Lung microvascular endothelial cell (primary cell): ENCODE measurements at places on chromosomes 13 and 19.
A peak's percentile ranks its signal among the peaks of the same experiment; 100 is the strongest.

DNA sequence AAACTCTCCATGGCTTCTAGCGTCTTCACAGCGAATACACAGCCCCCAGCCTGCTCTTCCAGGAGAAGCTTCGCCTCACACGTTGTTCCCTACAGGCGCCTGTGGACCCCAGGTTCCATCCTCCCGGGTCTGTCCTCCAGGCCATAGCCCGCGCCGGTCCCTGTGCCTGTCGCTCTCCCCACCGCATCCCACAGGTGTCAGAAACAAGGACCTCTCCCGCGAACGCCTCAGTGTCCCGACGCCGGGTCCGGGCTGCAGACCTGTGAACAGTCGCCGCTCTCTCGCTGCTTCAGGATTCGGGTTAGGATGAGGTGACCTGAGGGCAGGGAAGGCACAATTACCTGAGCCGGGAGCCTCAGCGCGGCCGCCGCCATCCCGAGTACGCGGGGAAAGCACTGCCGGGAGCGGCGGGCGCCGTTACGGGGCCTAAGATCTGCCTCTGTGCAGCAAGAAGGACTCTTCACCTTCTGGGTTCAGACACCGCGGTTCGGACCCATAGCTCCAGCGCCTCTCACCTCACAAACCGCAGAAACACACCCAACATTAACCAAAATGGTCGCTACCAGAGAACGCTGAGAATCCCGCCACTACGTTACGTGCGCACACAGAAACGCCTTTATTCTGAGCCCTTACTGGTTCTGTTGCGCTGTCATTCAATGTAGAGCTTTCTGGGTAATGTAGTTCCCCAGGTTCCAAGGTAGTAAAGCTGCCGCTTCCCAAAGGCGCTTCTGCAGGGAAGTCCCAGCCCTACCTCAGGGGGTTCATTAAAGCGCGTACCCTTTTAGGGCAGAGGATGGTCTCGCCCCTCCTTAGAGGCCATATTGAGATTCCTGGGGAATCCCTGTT is at the start of gene ZNF418:
Gene ZNF418, minus strand, starts transcription at position 583 of the 846 bp plus-strand sequence. CDS start 1,580 bp downstream, outside the sequence.
- peak; percentile 79 for DNase-seq

DNA sequence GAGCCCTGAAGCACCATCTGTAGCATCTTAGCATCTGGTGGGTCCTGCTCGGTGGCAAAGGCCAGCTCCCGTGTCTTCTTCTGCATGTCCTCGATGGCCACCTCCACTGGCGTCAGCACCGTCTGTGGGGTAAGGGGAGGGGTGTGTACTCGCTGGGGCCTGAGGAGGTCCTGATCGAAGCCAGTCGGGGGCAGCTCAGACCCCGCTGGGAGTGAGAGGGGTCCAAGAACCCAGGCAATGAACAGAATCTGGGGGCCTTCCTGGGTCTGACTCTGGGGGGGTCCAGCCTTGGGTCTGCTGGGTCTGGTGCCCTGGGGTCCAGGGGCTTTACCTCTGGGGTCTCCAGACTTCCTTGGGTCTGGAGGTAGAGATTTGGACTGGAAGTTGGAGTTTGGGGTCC is 3.6 kb upstream of the KANK2 start:
- DNase-seq = no peak

GRCh38 chr13:36858290-36858689 is 39.3 kb downstream of the RFXAP start:
- peak; percentile 75 for DNase-seq

- no peak for DNase-seq
Measured at GRCh38 chr13:45436953-45437352, 18.8 kb upstream of the SLC25A30 start.

DNA sequence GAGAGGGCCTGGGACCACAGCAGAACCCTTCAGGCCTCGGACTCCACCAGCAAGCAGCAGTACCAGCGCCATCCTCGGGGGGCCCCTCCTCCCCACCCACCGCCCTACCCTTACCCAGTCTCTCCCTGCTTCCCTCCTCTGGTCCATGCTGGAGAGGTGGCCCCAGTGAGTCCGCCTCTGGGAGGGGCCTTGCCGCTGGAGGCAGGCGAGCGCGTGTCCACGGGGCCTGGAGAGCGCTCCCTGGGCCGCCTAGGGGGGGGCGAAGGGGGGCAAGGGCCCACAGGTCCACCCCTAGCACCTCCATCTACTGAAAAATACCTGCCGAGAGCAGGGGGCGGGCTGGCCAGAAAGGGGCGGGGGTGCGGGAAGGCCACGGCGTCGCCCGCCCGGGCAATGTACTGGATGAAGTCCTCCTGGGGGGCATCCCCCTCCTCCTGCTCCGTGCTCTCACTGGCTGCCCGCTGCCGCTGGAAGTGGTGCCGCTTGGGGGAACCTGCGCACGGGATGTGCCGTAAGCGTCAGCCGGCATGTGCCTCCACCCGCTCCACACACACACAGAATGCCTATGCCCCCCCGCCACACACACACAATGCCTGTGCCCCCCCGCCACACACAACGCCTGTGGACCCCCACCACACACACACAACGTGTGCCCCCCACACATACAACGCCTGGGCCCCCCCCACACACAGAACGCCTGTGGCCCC is 6.9 kb downstream of the CBARP start:
- DNase-seq = no peak

GRCh38 chr13:43193789-43194420 is 170.5 kb downstream of the DNAJC15 start:
- DNase-seq = no peak

- DNase-seq = no peak
Measured at GRCh38 chr19:3024870-3025548, 4.1 kb downstream of the TLE2 start.

DNA sequence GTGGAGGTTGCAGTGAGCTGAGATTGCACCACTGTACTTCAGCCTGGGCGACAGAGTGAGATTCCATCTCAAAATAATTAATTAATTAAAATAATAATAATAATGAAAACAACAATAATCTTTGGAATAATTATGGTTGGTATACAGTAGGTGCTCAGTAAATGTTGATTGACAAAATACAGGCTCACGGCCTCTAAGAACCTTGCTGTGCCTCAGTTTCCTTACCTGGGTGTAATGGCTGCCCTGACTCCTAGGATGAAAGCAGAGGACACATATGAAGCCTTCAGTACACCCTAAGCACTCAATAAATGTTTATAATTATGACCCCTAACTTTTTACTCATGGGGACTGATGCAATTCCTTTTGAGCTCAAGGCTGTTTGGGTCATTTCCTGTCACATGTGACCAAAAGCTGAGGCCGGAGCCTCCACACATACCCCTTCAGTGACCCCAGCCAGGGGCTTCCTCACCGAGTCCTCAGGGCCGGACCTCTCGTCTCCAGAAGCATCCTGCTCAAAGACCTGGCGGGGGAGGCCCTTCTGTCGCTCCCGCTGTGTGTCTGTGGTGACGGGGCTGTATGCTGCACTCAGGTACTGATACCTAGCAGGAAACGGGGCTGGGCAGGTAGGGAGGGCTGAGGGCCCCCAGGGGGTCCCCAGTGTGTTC is 10.5 kb downstream of the DOCK6 start:
- peak; percentile 64 for DNase-seq

GRCh38 chr19:52603558-52604207 is 33.6 kb downstream of the ZNF701 start:
- no peak for DNase-seq

DNA sequence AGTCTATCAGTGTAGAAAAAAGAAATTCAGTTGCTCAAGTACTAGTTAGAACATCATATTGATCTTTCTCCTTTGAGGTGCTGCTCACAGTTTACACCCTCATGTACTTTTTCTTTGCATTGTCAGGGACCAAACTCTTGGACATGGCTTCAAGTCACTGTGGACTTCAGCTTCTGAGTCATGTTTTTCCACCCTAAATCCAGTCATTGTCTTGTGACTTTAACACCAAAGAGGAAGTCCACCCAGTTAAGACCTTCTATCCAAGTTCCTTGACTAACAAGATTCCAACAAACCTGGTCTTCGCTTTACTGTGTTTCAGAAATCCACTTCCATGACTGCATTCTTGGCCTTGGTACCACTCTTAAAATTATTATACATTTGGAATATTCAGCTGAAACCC is 206.7 kb upstream of the ARGLU1 start:
- DNase-seq = no peak

- no peak for DNase-seq
Measured at GRCh38 chr13:99495466-99496183, 5.6 kb upstream of the TM9SF2 start.

GRCh38 chr19:35090506-35091214 is 25.0 kb upstream of the FXYD3 start:
- peak; percentile 56 for DNase-seq

- no peak for DNase-seq
Measured at GRCh38 chr13:41520660-41521630, 63.6 kb downstream of the RGCC start.

DNA sequence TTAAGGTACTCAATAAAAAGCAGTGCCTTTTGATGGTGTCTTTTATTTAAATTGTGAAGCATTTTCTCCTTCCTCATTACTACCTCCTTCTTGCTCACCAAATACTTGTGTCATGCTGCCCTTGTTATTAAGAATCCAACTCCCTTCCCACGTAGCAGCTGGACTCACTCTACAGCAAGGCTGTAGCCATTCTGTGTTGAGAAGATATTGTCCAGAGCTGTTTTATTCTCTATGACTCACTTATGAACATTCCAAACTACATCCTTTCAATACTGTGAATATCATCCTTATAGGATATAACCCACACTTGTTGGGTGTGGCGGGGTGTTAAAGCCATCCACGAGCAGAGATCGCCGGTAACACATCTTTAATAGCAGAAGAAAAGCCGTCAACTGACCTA is 1671.5 kb upstream of the SLC10A2 start:
- DNase-seq = no peak

DNA sequence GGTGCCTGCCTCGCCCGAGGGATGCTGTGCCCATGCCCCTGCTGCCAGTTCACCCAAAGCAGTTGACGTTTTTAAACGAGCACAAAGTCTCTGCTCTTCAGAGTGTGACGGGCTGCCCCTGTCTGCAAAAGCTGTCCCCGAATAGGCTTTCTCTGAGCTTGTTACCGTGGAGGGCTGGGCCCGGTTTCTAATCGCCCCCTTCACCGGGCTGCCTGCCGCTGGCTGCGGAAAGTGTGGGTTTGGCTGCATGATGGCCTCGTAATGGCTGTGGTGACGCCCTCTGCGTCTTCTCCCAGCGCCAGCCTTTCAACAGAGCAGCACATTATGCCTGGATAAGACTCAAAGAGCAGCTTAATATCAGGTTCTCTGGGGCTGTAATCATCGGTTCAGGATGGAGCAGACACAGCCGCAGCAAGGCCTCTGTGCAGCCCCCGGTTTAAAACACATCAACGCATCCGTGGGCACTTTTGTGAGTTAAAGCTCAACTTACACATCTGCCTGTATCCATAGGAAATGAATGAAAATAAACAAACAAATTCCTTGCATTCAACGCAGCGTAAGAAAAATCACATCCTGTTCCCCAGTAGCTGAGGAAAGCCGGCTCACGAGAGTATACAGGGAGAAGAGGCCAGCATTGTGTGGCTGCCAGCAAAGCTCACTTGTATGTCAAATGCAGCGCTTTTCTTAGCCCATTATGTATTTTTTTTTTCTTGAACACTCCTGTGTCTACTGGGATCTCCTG is 166.4 kb upstream of the SOX1 start:
- no peak for DNase-seq

DNA sequence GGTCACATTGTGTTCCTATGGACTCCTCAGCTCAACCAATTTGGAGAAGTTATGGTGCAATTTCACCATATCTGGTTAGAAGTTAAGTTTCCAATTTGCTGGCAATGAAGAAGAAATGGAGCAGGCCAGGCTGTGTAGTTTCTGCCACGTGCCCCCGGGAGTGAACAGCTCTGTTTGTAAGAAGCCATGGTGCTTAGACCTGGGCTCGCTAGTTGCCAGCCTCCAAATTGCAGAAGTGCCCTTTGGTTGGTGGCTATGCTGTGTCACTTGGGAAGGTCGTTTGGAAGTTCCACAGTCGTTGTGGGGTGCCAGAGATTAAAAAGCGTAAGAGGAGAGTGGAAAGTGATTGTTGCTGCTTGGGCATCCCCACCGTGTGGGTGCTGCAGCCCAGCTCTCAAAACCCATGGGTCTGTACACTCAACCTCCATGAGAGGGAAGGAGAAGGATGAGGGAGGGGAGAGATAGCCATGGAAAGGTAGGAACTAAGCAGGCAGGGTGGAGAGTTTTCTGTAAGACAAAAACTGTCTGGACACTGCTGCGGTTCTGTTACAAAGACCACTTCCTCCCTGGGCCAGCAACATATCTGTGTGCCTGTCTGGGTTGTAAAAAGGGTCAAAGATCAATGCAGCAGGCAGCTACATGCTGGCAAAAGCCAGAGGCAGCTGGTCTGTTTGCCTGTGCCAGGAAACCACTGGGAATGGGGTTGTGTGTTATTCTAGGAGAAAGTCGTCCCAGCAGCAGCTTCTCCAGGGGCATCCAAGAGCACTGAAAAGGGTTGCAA is 10.8 kb downstream of the ALOX5AP start:
- DNase-seq = peak; percentile 49

- DNase-seq = no peak
Measured at GRCh38 chr13:44857061-44857460, 132.2 kb downstream of the NUFIP1 start.

GRCh38 chr19:43467730-43468129 is 2.3 kb upstream of the LYPD3 start:
- peak; percentile 72 for DNase-seq

DNA sequence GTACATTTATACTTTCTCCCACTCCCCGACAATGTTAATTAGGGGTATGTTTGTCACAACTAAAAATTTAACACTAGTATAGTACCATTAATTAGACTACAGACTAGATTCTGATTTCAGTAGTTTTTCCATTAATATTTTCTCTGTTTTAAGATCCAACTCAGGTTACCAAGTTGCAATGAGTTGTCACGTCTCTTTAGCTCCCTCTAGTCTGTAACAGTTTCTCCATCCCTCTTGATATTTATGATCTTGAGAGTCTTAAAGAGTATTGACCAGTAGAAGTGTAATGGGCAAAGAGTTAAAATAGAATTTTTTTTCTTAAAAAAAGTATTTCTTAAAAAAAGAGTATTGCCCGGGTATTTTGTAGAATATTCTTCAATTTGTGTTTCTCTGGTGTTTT is 598.1 kb downstream of the TBC1D4 start:
- no peak for DNase-seq

GRCh38 chr19:34365463-34366401 is 736 bp downstream of the GPI start:
- DNase-seq = peak; percentile 61

GRCh38 chr13:110341445-110342244 is 34.6 kb downstream of the COL4A2 start:
- peak; percentile 87 for DNase-seq

DNA sequence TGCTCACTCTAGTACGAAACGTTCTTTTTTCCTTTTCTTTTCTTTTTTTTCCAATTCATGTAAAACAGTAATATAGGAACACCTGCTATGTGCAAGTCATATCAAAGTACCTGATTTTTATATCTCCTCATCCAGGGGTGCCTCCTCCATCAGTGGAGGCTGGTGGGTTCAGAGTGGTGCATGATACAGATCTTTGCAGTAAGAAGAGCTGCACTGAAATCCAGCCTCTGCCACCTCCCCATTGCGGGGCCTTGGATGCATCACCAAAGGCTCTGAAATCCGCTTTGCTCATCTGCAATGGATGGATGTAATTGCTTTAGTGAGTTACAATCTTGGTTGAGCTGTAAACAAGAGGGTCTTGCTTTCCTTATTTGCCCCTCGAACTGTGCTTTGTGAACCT is 38.3 kb downstream of the GPR12 start:
- DNase-seq = no peak

- no peak for DNase-seq
Measured at GRCh38 chr13:35824395-35824794, 306.8 kb downstream of the DCLK1 start.
